Activated T-helper 17 cell treated with anti-CD3 and anti-CD28 coated beads, Interleukin-2, amount 50 U/mL, for 72 hours (primary cell): ENCODE measurements at places on chromosomes 13 and 19. TPM values are rescaled to one million over a fixed set of nuclear protein-coding genes. Genes with fewer than 3 reads are reported as not detected.

The DENND1C gene
- total RNA-seq, result 64.3 TPM

The ITGBL1 gene
- total RNA-seq, result 0.05 TPM

The YJEFN3 gene
- total RNA-seq, result 6.7 TPM

The PRSS57 gene
- not detected for total RNA-seq

The NFIX gene
- 1.1 TPM for total RNA-seq

The MISP3 gene
- total RNA-seq, result 1.5 TPM

The NALCN gene
- not detected for total RNA-seq

The IL4I1 gene
- total RNA-seq, result 177 TPM

The ZNF556 gene
- not detected for total RNA-seq

The SIGLEC5 gene
- not detected for total RNA-seq

The PRTN3 gene
- total RNA-seq, result not detected

DNA sequence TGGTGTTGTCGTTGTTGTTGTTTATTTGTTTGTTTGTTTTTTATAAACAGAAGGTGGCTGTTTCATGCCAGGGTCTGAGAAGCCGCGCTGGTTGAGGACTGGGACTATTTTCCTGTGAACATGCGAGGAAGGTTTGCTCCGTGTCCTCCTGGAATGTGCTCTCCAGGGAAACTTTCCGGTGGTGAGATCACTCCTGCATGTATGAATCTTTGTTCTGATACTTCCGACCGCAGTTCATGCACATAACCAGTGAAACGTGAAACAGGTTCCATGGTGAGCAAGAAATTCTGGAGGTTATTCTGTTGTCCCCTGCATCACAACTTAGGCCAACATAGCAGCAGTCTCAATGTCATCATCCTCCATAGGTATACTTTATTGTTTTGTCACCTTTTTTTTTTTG lies 187.6 kb upstream of the ARGLU1 start:
- no peak for ATAC-seq

DNA sequence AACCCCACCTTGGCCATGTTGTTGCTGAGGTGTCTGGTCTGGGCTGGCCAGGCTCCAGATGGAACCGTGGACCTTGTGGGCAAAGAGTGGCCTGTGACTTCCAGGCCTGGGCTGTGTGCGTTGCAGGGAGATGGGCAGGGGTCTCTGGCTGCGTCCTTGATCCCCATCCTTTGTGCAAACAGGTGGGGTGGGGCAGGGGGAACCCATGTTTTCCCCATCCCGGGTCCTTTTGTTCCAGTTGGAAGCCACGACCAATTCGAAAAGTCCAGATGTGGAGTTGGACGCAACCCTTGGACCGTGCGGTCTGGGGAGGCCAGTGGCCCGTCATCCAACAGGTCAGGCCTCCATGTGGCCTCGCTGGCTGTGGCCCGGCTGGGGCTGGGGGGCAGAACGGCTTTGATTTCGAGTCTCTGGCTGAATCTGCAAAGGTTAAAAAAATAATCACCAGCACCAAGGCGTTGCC lies 13.1 kb upstream of the COMP start:
- ATAC-seq, result no peak

- ATAC-seq, result no peak
These were observed 108.5 kb upstream of the GPC6 start for GRCh38 chr13:93118081-93118615.

GRCh38 chr19:18179957-18180356 lies 6.3 kb downstream of the IFI30 start:
- no peak for ATAC-seq

DNA sequence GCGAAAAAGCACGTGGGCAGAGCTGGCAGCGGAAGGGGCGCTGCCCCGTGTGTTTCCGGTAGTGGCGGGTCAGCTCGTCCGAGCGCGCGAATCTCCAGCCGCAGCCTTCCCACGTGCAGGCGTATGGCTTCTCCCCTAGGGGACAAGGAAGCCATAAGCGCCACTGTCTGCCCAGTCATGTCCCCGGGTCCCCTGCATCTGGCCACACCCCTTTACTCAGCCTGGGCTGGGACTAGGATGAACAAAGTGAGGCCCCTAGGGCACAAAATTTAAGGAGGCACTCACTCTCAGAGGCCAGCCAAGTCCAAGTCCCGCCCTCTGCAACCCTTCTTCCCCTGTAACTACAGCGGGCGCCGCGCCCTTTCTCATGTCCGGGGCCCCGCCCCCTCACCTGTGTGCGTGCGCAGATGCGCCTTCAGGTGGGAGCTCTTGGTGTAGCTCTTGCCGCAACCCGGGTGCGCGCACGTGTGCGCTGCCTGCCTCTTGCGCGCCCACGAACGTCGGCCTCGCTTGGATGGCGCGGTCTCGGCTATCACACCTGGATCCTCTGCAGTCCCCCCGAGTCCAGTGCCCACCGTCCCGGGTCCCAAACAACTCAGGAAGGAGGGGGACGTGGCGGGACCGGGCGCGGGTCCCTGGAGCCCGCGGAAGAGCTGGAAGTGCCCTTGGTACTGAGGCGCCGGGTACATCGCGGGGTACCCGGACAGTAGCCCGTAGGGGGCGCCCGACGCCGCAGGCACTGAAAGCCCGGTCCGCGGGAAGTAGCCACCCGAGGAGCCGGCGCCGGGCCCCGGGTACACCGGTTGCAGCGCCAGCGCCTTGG lies 1.9 kb downstream of the KLF1 start:
- ATAC-seq, result peak; percentile 72

DNA sequence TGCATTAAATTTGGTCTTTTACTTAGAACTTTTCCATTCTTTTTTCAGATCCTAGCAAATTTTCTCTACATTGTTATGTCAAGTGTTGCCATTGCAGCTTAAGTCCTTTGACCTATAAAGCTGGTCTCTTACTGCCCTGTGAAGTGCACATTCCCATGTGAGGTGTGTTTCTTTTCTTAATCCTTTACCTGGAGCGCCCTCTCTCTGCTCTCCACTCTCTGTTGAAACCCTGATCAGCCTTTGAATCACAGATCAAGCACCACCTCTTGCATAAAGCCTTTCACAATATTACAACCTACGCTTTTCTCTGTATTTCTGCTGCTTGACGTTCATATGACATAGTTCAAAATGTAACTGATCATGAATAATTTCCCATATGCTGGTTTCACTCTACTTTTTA lies 84.8 kb downstream of the PCDH17 start:
- no peak for ATAC-seq

DNA sequence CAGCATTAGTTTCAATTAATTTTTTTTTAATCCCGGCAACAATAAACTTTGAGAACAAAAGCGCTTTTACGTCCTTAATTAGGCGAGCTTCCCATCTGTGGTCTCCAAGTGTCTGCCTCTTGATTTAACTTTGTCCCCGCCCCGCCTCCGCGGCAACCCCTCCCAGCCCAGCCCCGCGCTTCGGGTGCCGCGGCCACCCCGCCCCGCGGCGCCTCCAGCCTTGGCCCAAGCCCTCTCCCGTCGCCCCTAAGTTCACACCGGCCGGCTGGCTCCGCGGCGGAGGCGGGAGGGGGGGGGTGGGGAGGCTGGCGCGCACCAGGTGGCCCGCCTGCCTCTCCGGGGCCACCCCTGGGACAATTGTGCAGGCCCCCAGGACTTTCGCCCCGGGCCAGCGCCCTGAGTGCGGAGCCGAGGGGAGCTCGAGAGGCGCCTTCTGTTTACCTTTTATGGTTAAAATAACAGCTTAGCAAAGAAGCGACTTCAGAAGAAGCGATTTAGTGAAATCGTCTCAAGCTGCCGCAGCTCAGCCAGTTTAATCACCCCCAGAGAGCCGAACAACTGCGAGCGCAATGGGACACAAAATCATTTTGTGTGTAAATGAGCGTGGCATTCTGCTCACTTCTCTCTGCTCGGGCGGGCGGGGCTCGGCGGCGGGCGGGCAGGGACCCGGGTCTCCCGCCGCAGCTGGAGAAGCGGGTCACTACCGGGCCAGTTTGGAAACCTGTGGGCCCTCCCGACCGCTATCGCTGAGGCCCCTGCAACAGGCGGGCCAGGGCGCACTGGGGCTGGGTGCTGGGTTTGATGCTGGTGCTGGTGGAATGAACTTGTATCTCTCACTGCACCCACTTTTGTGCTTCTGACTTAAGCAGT lies 1.4 kb downstream of the KCTD15 start:
- ATAC-seq, result no peak

DNA sequence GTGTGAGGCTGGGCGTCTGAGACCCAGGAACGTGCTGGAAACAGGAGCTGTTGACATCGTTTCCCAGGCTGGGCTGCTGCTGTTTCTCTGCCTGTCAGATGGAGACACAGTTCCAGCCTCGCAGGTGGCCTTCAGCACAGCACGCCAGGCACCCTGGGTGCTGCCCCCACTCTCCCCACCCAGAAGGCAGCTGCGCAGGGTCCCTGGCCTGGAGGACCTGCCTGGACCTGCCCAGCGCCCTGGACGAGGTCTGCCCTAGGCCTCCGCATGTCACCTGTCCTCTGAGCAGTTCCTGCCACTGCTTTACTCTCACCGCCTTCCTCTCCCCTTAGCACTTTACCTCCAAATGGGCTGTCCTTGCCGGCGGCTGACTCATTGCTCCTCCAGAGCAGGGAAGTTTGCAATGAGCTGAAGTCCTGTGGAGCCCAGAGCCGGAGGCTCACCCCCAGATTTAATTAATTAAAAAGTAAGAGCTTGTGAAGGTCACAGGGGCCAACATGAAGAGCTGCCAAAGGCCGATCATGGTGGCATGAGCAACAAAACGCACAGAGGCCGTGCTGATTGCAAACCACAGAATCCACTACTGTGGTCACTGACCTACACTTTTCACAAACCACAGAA lies 32.2 kb downstream of the C13orf46 start:
- ATAC-seq, result no peak

- no peak for ATAC-seq
These were observed 59.6 kb upstream of the GJB6 start for GRCh38 chr13:20291675-20292074.

GRCh38 chr13:107866032-107866940 lies 349.1 kb downstream of the LIG4 start:
- ATAC-seq, result no peak

GRCh38 chr13:44435142-44435918 lies 61.7 kb downstream of the SERP2 start:
- ATAC-seq, result peak; percentile 83

- no peak for ATAC-seq
These were observed 189.6 kb upstream of the CSNK1A1L start for GRCh38 chr13:37295071-37295470.

DNA sequence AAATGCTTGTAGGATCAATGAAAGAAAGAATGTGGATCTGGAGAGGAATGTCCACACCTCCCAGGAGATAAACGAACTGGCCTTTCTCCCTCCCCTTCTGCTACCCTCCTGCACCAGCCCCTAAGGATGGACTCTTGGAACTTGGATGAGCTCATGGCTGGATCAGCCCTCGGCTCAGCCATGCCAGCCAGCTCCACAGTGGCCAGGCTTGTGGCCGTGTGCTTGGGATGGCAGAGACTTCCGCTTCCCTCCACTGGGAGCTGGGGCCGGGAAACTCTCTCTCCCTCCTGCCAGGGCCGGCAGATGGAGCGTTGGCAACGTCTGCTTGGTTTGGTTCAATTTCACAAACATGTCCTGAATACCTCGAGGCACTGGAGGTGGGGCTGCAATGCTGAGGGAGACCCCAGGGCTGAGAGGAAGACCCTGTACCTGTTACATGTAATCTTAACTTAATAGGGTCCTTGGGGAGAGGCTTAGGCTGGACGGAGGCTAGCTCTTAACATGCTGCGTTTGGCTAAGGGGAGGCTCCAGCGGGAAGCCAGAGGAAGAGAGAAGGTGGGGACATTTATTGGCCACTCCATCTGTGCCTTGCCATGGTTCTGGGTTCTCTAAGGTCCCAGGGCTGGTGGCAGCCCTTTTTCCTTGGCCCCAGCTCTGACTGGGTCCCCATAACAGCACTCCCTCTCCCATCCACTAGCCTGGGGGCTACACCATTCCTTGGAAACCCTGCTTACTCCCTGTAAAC lies 152.5 kb downstream of the IER2 start:
- no peak for ATAC-seq

DNA sequence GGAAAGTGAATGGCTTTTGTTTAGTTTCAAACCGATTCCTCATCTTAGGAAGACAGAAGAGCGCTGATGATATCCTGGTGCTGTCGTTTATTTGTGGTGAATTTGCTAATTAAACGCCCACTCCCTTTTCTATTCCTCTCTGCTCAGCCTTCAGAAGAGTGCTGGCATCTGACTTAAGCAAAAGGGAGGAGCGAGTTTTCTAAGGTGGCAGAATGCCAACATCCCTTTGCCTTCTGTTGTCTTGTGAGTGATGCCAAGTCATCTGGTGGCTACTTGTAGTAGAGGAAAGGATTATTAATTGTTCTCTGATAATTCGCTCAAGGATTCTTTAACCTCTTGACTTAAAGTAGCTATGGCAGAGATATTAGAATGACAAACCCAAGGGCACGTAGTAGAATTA lies 68.1 kb downstream of the ERCC5 start:
- no peak for ATAC-seq

GRCh38 chr13:114235697-114236096 lies 1.0 kb downstream of the CDC16 start:
- no peak for ATAC-seq

- ATAC-seq, result no peak
These were observed 32.5 kb upstream of the NDFIP2 start for GRCh38 chr13:79448413-79448812.

DNA sequence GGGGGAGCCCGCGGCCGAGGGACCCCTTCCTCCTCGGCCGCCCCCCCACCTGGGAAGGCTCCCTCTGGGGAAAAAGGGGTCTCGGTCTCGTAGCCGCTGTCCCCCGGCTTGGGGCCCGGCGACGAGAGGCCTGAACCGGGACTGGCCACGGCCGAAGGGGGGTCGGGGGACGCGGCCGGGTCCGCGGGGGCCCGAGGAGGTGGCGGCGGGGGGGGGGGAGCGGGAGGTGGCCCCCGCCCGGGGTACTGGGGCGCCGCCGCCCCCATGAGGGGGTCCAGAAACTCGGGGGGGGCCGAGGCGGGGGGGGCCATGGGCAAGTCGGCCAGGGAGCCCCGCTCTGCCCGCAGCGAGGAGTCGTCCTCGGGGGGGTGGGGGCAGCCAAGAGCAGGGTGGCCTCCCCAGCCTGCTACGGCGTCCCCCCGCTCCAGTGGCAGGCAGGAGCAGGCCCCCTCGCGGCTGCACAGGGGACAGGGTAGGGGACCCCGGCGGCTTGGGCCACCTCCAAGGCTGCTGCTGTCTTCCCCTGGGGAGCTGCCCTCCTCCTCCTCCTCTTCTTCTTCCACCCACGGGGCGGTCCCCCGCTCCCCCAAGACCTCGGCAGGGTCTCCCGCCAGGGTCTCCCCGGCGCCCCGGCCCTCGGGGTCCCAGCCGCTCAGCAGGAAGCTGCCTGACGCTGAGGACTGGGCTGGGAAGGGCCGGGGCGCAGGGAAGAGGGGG lies 12.9 kb downstream of the LMTK3 start:
- no peak for ATAC-seq

DNA sequence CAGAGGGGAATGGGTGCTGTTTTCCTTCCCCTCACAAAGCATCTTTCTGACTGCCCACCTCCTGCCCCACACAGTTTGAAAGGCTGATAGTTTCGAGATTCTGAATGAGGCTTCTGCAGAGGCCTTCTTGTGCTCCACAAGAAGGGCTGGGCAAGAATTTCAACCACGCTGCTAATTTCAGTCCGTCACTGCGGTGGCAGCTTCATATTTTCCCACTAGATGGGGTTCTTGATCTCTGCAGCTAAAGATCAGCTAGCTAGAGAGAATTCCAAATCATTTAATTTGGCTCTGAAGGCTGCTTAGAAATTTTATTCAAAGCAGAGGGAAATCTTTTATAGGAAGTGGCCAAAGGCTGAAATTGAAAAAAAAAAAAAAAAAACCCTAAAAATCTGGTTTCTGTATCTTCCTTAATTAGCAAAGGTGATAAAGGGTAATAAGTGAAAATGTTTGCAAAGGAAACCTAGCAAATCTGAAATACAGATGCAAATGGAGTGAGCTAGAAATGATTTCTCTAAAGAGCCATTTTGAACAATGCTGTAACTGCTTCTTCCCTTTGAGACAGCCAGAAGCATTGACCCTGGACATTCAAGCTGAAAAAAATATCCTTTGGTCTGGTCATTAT lies 38.0 kb upstream of the C13orf42 start:
- ATAC-seq, result no peak

GRCh38 chr19:33780746-33781145 lies 15.9 kb upstream of the KCTD15 start:
- ATAC-seq, result no peak
